GM13976 (cell line): ENCODE measurements at places on chromosomes 1 and 21.

GRCh38 chr1:219099307-219099706 lies 74.4 kb upstream of the LYPLAL1 start:
- no peak for DNase-seq

- DNase-seq: no peak
Measured at GRCh38 chr1:22794647-22795365, 84.2 kb downstream of the EPHB2 start.

GRCh38 chr1:230065161-230065560 lies 1.9 kb upstream of the GALNT2 start:
- no peak for DNase-seq

GRCh38 chr1:112542206-112542973 lies 33.6 kb downstream of the WNT2B start:
- DNase-seq: no peak

- DNase-seq: peak; percentile 32
Measured at GRCh38 chr1:45843474-45843905, 40.1 kb downstream of the MAST2 start.

GRCh38 chr1:204405988-204406387 lies 5.6 kb downstream of the PPP1R15B start:
- no peak for DNase-seq

- no peak for DNase-seq
Measured at GRCh38 chr1:230647321-230647720, 5.0 kb downstream of the COG2 start.

GRCh38 chr1:41658431-41659158 lies 174.1 kb upstream of the EDN2 start:
- no peak for DNase-seq

GRCh38 chr1:181141431-181141910 lies 53.0 kb downstream of the IER5 start:
- DNase-seq: no peak

- peak; percentile 22 for DNase-seq
Measured at GRCh38 chr1:116825720-116826438, 71.6 kb downstream of the CD2 start.

- no peak for DNase-seq
Measured at GRCh38 chr1:244234009-244234643, 183.0 kb downstream of the ZBTB18 start.

DNA sequence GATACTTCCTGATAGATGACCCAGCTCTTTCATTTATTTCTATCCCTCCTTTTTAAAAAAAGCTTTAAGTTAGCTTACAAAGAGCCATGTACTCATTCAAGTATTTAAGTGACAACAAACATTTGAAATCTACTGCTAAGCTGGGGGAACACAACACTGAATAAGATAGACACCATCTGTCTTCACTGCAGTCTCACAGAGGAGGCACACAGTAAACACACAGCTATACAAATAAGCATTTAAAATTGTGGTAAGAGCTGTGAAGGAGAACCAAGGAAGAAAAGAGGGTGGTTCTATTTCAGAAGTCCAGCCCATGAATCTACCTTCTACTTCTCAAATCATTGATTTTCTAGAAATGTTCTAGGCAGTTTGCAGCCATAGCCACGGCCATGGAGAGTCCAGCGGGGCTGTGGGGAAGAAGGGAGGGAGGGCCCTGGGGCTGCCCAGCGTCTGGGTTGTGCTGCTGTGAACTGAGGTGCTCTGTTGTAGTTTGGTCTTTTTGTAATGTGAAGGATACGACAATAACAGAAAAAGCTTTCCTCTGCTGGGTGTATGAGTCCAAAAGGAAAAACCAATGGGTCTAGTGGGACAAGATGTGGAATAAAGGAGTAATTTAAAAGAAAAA lies 28.2 kb downstream of the PRDM2 start:
- no peak for DNase-seq

GRCh38 chr1:213883618-213884017 lies 104.2 kb upstream of the PROX1 start:
- no peak for DNase-seq

GRCh38 chr1:23194119-23194984 lies 22.9 kb downstream of the HTR1D start:
- DNase-seq: no peak

GRCh38 chr21:33640697-33641351 lies 717 bp downstream of the CRYZL1 start:
- peak; percentile 15 for DNase-seq

- DNase-seq: peak; percentile 86
Measured at GRCh38 chr1:159924025-159924790, 1.1 kb downstream of the TAGLN2 start.

DNA sequence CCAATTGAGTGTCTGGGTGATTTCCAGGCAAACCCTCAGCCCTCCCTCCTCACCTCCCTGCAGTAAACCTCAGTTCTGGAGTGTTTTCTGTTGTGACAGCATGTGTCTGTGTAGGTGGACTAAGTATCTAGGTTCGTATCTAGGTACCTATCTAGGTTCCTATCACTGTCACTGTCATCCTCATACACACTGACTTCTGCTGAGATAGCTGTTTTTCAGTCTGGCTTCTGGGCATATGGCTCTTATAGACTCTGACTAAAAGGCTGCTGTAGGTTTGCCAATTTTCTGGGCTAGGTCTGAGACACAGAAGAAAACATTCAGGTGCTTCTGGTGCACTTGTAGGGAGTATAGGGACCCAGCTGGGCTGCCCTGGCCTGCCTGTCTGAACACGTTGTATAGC lies 8.1 kb upstream of the TRIM67 start:
- DNase-seq: no peak

- no peak for DNase-seq
Measured at GRCh38 chr1:22609291-22609690, 27.1 kb upstream of the C1QA start.

GRCh38 chr1:23074012-23074411 lies 54.7 kb downstream of the KDM1A start:
- no peak for DNase-seq

DNA sequence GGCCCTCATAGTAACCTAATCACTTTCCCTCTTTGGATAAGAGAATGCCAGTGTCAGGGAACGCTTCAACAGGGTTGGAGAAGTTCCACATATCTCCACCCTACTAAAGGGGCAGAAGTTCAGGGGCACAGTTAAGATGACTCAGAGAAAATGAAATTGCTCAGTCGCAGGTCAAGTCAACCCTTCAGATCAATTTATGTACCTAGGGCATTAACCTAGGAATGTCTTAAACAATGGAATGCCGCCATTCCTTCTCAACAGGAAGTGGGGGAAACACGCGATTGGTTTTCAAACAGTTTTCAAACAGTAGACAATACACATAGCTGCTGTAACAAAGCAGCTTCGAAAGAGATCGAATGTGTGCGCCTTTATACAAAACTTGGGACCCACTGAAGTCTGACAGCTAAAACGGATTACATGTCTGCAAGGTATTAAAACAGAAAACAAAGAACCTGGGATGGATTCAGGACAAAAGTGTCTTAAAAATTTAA lies 897 bp downstream of the SLC25A24 start:
- DNase-seq: no peak

- DNase-seq: no peak
Measured at GRCh38 chr21:39644062-39644560, 31.4 kb downstream of the B3GALT5 start.

- DNase-seq: peak; percentile 51
Measured at GRCh38 chr1:41382480-41383090, 21.4 kb downstream of the FOXO6 start.

- no peak for DNase-seq
Measured at GRCh38 chr1:18572022-18572880, 58.4 kb upstream of the PAX7 start.

DNA sequence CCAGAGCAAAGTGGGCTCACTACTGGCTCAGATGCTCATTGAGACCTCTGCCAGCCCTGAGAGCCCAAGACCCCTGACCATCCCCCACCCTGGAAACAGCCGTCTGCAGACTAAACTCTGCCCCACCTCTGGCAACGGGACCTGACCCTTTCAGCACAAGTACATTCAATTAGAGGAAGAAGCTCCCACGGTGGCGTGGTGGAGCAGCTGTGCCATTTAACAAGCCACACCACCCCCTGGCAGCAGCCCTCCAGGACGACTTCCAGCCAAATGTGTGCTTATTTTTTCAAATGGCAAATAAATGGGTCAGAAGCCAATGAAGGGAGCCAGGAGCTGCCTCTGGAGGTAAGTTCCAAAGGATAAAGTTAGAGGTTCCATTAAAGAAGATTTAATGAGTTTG lies 226.7 kb downstream of the NPHP4 start:
- DNase-seq: no peak

DNA sequence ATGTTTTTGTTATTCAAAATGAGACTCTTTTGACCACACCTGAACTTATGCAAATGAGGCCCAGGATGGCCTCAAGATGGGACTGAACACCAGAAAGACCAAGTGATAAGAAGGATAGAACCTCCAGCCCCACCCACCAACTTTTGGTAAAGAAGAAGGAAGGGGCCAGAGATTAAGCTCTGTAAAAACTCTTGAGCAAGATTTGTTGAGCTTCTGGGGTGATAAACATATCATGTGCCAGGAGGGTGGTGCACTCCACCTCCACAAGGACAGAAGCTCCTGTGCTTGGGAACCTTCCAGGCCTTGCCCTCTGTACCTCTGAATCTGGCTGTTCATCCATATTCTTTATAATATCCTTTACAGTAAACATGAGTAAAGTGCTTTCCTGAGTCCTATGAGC lies 5.3 kb downstream of the RSPH1 start:
- no peak for DNase-seq

DNA sequence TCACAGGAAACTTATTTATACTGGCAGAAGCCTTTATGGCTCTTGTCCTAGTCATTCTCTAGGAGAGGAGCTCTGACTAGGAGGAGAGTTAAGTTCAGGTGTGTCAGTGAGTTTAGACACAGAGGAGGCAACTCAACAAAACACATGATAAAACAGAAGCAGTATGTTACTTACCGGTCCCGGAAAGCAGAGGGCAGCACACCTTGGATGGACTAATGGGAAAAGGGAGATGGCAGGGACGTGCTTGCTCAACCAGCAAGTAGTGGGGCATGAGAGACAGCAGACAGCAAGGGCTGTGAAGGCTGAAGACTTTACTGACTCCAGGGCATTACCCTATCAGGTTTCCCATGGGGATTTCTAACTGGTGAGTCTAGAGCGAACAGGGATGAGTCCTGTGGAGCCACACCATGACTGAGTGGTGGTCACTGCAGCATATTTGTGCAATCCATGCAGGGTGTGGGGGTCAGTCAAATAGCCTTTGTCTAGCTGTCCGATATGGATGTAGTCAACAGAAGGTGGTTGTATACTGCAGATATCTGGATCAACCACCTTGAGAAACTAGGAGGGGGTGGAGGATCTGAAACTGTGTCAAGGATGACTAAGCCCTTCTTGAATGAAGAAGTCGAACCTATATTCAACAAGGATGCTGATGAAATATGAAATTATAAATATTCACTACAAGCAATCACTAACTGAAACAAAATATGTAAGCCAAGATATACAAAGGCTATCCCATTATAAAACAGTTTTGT lies 596.3 kb upstream of the CHRM3 start:
- DNase-seq: no peak

DNA sequence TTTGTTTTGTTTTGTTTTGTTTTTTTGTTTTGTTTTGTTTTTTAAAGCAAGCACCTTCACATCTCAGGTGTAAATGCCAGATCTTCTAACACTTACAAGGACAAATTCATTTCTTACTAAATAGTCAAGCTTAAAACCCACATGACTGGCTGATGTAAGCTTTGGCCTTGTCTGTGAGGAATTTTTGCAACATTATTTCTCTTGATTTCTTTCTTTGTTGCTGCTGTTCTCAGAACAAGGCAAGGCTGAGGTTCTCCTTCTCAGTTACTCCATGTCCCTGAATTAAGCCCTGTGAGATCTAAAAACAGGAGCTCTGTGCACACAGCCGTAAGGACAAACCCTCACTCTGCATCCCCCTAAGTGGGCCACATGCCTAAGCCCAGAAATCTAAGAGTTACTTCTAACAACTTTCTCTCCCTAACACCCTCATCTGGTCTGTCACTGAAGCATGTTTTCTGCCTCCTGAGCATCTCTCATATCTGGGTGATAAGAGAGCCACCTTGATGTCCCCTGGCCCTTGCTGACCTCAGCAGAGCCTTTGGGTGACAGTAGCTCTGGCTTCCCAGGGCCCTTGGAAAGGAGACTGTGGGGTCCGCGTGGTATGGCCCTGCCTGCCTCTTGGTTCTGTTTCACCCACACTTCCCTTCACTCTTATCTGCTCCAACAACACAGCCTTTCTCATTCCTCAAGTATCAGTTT lies 81.2 kb upstream of the HOOK1 start:
- no peak for DNase-seq

DNA sequence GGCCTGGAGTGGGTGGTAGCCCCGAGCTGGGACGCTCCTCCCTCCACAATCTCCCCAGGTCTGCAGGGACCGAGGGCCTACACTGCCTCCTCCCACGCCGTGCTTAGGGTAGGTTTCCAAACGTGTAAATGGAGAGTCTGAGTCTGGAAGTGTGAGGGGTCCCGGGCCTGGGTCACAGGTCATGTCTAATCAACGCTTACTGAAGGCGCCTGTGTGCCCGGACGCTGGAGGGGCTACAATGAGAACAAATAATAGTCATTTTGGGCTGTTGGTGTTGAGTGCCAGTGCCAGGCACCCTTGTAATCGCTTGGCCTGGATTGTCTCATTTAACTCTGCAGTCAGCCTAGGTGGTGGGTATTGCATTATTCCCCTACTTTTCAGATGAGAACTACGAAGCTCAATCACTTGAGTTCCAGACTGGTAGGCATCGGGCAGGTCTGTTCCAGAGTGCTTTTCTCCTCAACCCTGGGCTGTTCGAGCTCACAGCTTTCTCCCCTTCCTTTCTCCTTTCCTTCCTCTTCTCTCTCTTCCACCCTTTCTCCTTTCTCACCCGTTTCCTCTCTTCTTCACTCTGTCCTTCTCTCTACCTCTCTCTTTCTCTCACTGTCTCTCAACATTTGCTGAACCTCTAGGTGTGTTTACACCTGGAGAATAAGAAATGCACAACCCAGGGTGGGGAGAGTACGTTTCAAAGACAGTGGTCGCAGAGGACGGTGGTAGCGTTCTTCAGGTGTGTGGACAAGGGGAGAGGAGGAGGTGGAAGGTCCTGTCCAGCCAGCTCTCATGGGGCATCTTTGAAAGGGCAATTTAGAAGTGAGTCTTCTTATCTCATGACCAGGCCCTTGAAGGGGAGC lies 883 bp downstream of the SLC66A1 start:
- DNase-seq: no peak

DNA sequence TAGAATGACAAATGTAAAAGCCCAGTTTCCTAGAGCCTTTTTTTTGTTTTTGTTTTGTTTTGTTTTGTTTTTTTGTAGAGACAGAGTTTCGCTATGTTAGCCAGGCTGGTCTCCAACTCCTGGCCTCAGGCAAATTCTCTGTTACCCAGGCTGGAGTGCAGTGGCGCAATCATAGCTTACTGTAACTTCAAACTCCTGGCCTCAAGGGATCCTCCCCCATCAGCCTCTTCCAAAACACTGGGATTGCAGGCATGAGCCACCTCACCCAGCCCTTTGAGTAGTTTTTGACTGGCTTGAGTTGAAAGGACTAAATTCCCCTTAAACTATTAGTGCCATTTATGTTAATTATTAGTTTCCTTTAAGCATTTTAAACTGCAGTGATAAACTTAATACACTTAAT lies 28.8 kb upstream of the ZBTB18 start:
- DNase-seq: no peak

- no peak for DNase-seq
Measured at GRCh38 chr1:191907121-191907520, 251.1 kb upstream of the RGS18 start.

- DNase-seq: no peak
Measured at GRCh38 chr1:51525295-51525694, 6.2 kb upstream of the EPS15 start.
